NCI-H1694 (cell line): ENCODE measurements at places on chromosomes 3 and 15.

DNA sequence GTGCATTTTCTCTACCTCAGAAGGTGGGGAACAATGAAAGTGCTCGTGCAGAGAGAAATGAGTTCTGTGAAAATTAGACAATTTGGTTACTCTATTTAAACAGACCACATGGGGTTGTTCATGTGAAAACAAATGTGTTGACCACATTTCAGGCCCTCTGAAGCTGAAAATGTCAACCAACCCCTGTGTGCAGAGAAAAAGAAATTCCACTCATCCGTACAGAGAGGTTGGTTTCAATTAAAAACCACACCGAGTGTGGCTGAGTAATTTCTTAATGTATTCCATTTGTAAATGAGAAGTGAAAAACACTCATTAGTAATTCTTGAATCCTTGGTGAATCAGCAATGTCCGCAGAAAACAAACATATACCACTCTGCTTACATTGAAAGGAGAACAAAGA is 46.9 kb upstream of the SLC7A14 start:
- DNase-seq, result no peak

DNA sequence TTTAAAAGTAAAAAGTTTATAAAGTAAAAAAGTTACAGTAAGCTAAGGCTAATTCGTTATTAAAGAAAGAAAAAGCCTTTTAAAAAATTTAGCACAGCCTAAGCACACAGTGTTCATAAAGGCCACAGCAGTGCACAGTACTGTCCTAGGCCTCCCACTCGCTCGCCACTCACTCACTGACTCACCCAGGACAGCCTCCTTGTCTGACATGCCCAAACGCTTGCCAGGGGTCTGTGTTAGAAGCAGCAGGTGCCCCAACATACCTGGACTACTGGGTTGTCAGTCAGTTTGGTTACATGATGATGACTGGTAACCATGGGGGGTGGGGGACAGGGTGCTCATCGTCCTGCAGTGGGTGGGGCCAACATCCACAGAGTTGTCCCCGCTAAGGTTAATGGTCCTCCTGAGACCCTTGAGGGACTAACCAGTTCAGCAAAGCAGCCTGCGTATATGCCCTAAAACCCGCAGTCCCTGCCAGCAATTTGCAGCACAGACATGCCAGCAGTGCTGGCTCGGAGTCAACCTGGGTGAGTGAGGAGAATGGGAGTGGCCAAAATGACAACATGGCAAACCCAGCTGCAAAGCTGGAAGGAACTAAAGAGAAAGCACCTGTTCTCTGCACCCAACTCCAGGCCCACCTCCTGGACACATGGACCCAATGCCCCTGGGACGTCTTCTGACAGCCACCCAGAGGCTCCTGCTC is 49.2 kb downstream of the CYFIP1 start:
- DNase-seq, result peak; percentile 26

DNA sequence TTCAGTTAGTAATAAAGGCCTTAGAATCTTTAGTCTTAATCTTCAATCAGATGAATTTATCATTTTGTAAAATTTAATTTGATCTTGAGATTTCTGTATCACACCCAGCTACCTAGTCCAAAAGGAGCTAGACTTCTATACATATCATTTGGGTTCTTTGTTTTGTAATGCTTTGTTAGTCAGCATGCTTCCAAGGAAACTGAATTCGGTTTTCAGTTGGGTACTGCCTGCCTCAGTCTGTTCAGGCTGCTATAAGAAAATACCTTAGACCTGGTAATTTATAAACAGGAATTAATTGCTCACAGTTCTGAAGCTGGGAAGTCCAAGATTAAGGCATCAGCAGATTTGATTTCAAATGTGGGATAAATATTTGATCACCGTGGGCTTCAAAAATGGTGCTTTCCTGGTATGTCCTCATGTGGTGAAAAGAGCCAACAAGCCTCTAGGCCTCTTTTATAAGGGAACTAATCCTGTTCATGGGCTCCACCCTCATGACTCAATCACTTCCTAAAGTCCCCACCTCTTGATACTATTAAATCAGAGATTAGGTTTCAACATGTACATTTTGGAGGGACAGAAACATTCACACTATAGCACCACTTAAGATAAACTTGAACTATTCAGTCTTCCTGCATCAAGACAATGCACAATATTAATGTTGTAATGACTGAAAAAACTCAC is 800.7 kb downstream of the NAALADL2 start:
- no peak for DNase-seq

- no peak for DNase-seq
These were observed 194.8 kb downstream of the SLC9A9 start for GRCh38 chr3:143653493-143653892.

- DNase-seq, result no peak
These were observed 6.6 kb downstream of the DUOX1 start for GRCh38 chr15:45136378-45136764.

DNA sequence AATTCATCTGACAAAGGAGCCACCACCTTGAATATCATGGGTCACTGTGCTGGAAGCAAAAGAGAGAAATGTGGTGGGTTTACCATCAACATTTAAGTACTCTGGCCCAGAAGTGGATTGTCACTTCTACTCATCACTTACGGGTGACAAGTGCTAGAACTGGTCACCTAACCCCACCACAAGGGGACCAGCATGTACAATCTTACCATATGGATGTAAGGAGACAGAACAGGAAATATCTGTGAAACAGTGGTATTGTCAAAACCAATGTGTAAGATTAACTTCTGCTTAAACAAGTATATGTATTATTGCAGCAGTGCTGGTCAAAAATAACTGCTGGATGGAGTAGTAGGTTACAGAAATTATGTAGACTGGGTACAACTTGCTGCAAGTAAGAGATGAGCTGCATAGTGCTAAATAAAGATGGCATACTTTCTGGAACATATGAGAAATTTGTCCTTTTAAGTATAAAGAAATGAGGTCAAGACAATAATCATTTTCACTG is 171.8 kb downstream of the POTEB3 start:
- no peak for DNase-seq

DNA sequence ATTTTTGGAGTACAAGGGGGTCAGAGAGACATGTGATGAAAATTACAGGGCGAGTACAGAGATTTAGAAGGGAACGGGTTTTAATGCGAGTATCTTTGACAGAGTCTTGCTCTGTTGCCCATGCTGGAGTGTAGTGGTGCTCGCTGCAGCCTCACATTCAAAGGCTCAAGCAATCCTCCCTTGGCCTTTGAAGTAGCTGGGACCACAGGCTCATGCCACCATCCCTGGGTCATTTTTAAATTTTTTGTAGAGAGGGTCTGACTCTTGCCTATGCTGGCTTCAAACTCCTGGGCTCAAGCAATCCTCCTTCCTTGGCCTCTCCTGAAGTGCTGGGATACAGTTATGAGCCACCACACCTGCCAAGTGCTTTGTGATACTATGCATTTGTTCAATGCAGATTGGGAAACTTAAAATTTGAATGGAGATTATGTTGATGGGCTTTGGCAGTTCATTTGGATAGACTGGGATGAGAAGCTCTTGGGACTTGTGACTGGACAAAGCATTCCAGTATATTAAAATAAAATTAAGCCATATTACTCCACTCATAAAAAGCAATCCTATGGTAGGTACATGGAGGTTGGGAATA is 4.0 kb upstream of the LMLN start:
- no peak for DNase-seq

DNA sequence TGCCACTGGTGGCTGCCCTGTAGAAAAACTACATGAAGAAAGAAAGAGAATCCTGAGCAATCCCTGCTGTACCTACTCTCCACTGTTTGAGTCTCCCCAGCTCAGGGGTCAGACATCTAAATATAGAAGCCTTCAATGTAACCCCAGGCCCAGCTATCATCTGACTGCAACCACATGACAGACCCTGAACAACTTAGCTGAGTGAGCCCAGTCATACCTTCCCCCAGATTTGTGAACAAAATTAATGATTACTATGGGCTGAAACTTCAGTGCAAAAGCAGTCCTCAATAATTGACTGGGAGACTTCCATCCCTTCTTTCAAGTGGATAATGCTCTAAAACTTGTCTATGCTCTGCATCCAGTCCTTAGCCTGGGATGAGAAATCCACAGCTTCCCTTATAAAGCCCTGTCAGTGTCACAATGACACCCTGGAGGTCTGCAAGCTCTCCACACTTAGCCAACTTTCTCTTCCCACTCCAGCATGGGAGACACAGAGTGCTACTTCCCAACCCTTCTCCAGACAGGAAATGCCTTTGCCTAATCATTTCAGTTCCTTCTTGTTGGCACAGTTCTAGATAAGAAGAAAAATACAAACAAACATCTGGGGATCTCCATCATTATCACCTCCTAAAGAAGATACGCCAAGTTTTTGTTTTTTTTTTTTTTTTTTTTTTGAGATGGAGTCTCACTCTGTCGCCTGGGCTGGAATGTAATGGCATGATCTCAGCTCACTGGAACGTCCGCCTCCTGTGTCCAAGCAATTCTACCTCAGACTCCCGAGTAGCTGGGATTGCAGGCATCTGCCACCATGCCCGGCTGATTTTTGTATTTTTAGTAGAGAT is 198.5 kb upstream of the GADL1 start:
- DNase-seq, result no peak

DNA sequence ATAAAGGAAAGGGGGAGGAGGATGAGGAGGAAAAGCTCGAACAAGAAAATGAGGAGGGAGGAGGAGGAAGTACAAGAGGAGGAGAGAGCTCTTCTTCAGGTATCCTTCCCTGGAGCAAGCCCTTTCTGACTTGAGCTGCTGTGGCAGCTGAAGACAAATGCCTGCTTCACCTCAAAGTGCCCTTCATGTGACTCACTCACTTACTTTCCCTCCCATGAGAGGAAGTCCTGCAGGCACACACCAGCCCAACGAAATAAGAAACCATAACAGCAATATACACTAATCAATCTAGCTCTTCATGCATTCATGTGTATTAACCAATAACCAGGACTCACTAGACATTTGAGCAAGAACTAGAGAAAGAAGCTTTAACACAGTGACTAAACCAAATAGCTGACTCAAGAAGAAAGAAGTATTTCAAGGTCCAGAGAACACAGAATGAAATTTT is 251.9 kb downstream of the IGSF11 start:
- DNase-seq, result no peak

DNA sequence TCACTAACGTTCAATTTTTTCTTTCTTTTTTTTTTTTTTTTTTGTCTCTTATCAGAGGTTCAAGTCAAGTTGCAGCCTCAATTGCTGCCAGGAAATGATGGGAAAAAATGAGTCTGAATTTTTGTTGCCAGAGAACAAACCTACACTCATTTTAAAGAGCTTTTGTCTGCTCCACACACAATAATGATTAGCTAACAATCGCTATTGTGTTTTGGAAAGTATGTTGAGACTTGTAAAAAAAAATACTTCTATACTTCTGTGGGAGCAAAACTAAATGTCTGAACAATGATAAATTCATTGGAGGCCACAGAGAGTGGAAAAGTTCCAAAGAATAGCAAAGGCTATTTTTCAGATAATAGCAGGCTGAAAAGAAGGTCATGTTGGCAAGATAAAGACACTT is 176.3 kb upstream of the LMCD1 start:
- no peak for DNase-seq

DNA sequence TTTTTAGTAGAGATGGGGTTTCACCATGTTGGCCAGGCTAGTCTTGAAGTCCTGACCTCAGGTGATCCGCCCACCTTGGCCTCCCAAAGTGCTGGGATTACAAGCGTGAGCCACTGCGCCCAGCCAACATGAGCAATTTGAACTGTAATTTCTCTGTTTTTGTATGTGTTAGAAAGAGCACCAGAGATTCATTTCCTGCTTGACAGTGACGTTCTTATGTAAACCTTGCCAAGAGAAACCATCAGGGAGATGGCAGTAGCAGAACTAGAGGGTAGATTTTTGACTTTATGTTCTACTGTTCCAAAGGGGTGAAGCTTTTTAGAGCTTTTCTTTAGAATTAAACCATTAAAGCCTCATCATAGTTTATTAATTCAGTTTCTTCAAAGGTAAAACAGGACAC is 148.1 kb upstream of the UMPS start:
- no peak for DNase-seq

DNA sequence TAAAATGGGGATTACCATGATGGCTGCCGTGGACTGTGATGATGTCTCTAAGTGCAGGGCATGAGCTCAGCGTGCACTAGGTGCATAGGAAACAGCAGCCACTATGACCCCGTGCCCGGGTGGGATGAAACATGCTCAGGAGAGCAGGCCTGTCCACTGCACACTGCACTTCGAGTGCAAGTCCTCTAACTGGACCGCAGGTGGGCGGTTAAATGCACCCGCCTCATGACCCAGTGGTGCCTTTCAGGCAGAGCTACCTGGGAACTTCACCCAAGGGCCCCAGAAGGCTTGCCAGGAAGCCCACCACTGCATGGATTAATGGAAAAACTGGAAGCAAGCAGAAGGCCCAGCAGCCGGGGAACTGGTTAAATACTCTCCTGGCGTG is 34.0 kb downstream of the PRKCD start:
- DNase-seq, result no peak

DNA sequence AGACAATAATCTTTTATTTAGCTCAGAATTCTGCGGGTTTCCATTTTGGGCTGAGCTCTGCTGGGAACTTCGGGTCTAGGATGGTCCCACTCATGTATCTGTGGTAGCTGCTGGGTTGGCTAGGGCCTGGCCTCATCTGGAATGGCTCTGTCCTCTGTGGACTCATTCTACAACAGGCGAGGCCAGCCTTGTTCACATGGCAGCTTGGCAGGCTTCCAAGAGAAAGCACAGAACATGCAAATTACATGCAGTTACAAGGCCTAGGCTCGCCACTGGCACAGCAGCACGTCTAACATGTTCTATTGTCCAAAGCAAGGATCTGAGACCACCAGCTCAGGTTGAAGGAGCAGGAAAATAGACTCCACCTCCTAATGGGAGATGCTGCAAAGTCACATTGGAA is 431.4 kb downstream of the PDCD6IP start:
- DNase-seq, result no peak

- DNase-seq, result no peak
These were observed 449.9 kb upstream of the NAALADL2 start for GRCh38 chr3:174409086-174409743.

- no peak for DNase-seq
These were observed 45.4 kb upstream of the GOLM2 start for GRCh38 chr15:44243141-44243540.

- no peak for DNase-seq
These were observed 105.8 kb downstream of the P3H2 start for GRCh38 chr3:190014940-190015339.

GRCh38 chr3:17140670-17141505 is 256.1 kb downstream of the PLCL2 start:
- DNase-seq, result no peak

GRCh38 chr15:80712956-80713355 is 17.8 kb downstream of the ABHD17C start:
- no peak for DNase-seq

GRCh38 chr3:117135207-117135606 is 425.6 kb downstream of the TUSC7 start:
- no peak for DNase-seq
